Muscle of back (tissue), 13 donors: ENCODE measurements at places on chromosomes 5 and 9. TPM values are rescaled to one million over a fixed set of nuclear protein-coding genes. Genes with fewer than 3 reads are reported as not detected.

MYORG gene
- polyA plus RNA-seq, result 18.7 TPM

ARID3C gene
- 0.18 TPM for polyA plus RNA-seq

PCDHGB1 gene
- polyA plus RNA-seq, result 0.46 TPM

TAS2R1 gene
- 0.40 TPM for polyA plus RNA-seq

ZNF622 gene
- polyA plus RNA-seq, result 22.0 TPM

FAM169A gene
- polyA plus RNA-seq, result 0.79 TPM

EPB41L4A gene
- 10.4 TPM for polyA plus RNA-seq

PCDHA11 gene
- not detected for polyA plus RNA-seq

NRARP gene
- 4.0 TPM for polyA plus RNA-seq

MARCHF6 gene
- polyA plus RNA-seq, result 128 TPM

HAVCR1 gene
- not detected for polyA plus RNA-seq

DNA sequence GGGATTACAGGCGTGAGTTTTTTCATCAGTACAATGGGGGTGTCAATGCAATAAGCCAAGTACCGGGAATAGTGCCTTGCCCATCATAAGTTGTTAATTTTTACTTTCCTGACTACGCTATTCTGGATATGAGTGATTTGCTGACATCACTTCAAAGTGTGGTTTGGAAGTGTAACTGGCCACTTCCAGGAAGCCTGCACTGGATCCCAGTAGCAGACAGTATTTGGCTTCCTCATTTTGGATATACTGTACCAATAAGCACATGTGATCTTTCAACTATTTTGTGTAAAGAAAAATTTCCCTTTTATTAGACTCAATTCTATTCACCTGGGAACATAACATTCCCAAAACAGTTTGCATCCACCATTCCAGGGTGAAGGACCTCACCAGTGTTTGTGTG is 417.7 kb upstream of the KLF4 start:
- DNase-seq, result no peak

DNA sequence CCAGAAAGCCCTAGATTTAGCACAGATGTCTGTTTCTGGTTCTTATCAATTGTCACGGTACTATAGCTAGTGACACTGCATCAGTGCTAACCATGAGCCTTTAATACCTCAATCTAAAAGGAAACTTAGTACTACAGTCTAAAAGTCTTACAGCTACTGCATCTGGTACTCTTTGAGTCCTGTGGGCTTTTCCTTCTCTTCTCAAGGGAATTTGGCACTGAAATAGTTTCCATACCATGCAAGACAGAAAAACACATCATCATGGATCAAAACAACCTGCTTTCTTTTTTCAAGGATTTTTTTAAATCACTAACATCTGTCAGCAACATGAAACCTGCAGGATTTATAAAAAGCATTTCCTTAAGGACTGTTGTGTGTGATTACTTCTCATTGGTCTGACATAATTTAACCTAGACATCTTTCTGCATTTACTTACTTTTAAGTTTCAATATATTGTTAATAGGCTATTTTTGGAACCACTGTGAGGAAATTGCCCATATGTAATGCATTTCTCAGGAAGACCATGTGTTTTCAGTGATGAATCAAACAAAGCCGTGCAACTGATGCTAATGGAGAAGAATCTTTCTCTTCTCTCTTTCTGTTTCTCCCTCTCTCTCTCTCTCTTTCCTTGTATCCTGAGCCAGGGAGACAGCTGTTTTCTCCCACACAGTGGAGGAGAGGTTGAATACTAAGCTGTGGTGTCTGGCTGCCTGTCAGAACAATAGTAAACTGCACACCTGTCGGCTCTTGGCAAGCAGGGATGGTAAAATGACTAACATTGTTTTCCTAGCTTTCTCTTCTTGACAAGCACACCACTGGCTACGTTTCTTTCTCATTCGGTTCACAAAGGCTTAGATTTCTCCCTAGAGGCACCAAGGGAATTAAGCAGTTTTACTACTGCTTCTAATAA is 273.4 kb downstream of the CSNK1G3 start:
- peak; percentile 84 for DNase-seq

- DNase-seq, result peak; percentile 88
Observed at GRCh38 chr5:54718656-54719055, 201.1 kb downstream of the SNX18 start.

DNA sequence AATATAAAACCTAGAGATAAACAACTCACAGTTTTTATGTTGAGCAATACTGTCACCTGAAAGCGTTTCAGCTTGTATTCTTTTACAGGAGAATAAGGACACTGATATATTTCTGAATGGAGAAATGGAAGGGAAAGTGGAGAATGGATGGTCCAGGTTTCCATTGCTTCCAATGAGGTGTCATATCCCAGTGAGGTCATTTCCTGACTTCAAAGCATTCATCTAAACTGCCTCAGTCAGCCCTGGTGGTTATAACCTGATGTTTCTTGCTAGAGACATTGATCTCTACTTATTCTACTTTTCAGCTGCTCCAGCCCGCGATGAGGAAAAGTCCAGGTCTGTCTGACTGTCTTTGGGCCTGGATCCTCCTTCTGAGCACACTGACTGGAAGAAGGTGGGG is 2.6 kb downstream of the GABRA1 start:
- no peak for DNase-seq

DNA sequence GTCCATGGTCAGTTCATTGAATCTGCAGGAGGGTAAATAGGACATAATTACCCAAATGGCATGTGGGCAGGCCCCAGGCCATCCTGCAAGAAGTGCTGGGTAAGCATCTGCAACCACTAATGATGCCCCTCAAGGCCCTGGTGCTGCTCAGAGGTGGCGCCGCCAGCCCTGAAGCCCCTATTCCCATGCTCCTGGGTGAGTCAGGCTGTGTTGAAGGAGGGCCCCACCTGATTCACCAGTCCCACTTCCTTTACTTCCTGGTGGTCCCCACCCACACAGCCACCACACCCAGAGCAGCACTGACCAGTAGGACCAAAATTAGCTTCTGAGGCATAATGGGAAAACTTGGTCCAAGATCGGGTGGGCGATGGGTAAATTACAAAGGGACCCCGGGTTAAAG is 120.4 kb upstream of the SPRY4 start:
- DNase-seq, result no peak

DNA sequence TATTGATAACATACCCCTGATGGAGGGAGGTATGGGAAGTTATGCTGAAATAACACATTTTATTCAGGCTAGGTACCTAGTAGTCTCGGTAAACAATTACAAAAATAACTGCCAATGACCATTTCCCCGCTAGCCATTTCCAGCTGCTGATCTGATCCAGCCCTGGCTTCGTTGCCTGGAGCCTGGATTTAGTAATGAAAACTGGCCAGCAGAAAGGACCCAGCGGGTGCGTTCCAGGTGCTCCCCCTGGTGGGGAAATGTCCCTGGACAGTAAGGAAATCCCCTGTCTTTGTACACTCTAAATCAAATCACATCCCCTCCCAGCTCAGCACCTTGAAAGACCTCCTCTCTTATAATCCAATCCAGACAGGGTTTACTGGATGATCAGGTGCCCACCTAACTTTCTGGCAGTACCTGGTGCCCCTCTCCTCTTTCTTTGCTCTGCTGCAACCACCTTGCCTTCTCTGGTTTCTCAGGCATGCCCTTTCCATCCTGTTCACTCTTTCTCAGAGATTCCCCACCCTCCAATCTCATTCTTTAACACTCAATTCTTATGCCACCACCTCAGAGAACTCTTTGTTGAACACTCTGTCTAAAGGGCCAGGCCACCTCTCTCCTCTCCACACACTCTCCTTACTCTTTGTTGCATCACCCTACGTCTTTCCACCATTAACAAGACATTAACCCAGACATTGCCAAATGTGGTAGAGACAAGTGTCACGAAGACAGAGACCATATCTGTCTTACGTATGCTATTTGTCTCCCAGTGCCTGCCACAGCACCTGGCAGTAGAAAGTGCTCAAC is 50.1 kb upstream of the SMAD5 start:
- no peak for DNase-seq

GRCh38 chr9:133448487-133448972 is 11.2 kb upstream of the CACFD1 start:
- DNase-seq, result no peak

- DNase-seq, result no peak
Observed at GRCh38 chr9:116549786-116550660, 137.1 kb upstream of the TRIM32 start.

DNA sequence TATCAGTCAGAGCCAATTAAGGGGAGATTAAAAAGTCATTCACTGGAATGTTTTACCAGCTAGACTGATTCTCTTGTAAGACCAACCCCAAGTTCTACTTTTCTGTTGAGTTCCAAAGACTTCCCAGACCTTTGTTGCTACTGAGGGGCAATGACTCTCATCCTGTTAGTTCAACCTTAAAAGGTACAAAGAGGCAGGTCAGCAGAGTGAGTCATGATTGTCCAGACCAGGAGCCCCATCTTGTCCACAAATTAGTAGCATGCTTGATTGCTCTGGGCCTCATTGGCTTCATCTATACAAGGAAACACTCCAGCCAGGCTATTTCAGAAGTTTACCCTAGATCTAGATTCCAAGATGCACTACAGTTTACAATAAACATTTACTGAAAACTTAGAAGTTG is 79.9 kb upstream of the IL7R start:
- DNase-seq, result no peak

- DNase-seq, result no peak
Observed at GRCh38 chr5:133653760-133654049, 41.4 kb upstream of the FSTL4 start.

GRCh38 chr9:5767968-5768932 is 64.7 kb downstream of the ERMP1 start:
- DNase-seq, result no peak

DNA sequence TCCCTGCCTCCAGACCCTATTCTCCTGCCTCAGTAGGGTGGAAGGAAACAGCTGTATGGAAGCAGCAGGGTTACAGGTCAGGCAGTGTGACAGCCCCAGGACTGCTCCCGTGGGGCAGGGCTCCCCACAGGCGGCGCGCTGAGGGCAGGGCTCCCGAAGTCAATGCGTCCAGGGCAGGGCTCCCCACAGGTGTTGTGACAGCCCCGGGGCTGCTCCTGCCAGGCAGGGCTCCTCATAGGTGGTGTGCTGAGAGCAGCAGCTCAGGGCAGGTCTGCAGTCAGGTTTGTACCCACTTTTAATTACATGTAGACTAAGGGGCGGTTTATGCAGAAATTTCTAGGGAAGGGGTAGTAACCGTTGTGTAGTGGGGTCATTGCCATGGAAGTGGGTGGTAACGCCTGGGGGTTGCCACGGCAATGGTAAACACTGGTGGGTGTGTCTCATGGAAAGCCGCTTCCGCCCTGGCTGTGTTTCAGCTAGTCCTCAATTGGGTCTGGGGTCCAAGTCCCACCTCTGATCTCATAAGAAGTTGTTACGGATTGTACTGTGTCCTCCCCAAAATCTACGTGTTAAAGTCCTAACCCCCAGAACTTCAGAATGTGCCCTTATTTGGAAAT is 16.7 kb upstream of the TERT start:
- DNase-seq, result no peak

GRCh38 chr5:76547242-76547890 is 75.8 kb downstream of the F2RL2 start:
- DNase-seq, result no peak

GRCh38 chr9:136312436-136312835 is 8.5 kb upstream of the CCDC187 start:
- no peak for DNase-seq

- DNase-seq, result no peak
Observed at GRCh38 chr5:128446-128845, 36.5 kb downstream of the PLEKHG4B start.

- no peak for DNase-seq
Observed at GRCh38 chr5:1827025-1827885, 26.0 kb downstream of the NDUFS6 start.

DNA sequence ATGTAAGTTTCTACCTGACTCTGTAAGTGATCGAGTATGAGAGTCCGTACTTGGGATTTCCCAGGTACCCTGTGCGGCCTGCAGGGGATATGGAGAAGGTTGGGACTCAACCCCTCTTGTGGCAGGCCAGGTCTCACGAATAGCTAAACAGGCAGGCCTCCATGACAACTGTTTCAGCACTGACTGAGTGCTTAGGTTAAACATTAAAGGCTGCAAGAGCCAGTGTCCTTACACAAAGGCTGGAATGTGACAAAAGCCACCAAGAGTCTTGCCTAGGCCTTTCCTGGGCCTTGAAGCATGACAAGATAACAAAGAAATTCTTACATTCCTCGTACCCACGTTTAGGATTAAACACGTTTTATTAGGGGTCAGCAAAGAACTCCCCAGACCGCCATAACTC is 58.6 kb downstream of the THBS4 start:
- DNase-seq, result no peak

DNA sequence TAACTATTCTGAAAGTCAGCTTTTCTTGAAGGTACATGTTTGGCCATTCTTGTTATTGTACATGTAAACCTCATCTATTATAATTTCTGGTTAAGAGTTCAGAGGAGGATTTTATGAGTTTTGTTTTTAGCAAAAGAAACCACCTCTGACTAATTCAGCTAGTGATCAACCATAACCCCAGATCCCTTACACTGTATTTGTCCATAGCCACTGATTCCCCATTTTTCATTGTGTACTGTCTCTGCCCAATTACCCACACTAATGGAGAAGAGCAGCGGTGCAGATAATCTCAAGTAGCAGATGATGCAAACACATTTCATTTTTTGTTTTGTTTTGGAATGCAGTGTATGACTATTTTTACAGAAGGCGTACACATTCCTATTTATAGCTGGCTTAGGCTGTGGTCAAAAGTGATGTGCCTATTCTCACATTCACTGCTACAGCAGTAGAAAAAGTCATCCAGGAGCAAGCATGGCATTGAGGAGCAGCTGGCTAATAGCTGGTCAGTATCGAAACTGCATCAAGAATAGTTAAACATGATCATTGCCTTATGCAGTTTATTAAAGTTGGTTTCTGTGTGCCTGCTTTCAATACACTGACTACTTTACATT is 988.3 kb downstream of the DTWD2 start:
- DNase-seq, result no peak

GRCh38 chr9:2613730-2614271 is 7.8 kb upstream of the VLDLR start:
- DNase-seq, result no peak

- no peak for DNase-seq
Observed at GRCh38 chr5:78638423-78638822, 10.1 kb downstream of the LHFPL2 start.

DNA sequence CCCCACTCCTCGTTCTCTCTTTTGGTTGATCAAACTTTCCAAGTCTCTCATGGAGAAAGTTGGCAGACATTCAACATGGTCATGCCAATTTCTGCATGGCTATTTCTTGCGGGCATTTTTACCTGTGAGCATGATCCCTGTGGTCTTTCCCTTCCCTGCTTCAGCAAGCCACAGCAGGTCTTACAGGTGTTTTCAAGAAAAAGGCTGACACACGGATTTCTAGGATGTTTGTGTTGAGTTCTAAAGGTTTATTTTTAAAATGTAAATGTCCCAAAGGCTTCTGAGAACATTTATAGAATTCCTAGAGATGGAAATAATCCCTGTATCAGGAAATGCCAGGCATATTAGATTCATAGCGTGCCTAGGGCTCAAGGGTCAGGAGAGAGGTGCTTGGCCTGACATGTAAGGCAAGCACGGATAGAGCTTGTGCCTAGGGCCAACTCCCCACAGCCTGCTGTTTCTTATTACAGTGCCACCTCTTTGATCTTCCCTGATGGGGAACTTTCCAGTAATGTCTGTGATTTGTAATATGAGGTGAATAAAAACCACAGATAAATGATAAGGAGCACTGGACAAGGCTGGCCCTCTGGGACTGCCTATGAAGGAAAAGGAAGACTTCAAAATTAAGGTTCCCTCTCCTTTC is 79.8 kb downstream of the MUSK start:
- no peak for DNase-seq
